ENCODE measurements at places on chromosomes 7 and 10.

- DNase-seq, result no peak
Measured at GRCh38 chr7:119397156-119397555, 875.8 kb upstream of the KCND2 start.

DNA sequence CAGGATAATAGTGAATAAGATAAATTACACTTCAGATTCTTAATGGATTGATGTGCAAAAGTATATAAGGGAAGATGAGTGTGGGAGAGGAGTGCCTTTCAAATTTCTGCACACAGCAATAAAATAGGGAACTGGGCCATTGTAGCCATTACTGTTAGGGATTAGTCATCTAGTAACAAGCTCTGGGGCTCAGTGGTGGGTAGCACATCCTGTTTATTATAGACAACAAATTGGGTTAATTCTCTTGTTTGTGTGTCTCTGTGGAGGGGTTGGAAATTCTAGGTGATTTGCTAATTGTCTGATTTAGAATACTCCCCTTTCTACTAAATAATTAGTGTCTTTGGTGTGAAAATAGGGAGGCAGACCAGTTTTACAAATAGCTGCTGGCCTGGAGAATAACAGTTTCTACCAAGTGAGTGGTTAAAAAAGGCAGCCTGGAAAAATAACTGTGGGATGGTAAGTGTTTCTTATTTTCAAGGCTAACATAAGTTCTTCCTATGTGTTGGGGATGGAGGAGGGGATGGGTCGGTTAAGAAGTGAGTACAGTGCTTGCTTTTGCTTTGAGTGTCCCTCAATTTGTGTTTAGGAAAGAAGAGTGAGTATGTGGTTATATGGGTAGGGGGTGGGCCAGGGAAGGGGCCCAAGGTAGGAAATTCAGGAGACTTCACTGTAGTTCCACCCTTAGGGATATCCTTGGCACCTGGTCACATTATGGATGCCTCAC is 43.3 kb upstream of the TMEM248 start:
- DNase-seq, result no peak

DNA sequence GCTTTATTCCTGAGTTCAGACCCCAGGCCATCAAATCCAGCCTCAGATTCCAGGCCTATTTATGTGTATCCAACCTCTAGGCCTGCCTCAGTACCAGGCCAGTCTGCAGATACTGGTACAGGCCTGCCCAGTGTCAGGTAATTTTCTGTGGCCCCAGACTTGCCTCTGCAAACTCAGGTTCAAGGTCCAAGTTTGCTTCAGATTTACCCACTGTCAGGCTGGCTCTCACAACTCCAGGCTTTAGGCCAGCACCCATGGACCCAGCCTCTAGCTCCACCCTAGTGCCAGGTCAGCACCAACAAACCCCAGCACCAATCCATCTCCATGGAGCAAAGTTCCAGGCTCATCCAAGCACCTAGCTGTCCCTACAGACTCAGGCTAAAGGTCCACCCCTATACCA is 169.7 kb downstream of the ITGB1 start:
- DNase-seq, result no peak

- DNase-seq, result no peak
Measured at GRCh38 chr7:140215281-140215680, 38.5 kb upstream of the KDM7A start.

DNA sequence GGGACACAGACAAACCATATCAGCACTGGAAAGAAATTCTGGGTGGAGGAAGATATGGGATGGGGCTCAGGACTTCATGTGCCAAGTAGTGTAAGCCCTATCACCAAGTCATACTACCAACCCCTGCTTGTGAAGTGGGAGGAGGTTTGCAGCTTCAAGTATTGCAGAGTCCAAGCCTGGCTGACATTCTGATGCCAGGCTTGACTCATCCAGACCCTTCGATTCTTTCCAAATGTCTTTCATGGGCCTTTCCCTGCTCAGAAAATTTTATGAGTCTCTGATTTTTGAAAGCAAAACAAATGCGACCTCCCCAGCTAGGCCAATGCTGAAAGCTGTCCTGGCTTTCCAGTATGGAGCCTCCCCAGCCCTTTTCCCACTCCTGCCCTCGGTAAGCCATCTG is 45.1 kb upstream of the SMNDC1 start:
- DNase-seq, result no peak

DNA sequence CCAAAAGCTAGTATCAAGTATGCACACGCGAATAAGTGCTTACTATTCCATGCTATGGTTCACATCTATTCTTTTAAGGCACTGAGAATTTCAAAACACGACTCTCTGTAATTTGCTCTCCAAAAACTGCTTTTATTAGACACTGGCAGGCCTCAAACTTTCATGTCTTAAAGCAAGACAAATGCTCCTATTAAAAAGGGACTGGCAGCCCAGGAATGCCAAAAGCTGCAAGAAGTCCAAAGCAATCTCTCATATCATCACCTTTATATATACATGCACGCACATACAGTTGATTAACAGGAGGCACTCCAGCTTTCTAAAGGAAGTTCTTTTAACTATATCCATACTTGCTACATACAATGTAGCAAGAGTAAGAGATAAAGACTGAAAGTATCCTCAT is 34.8 kb downstream of the UBE2H start:
- DNase-seq, result no peak

- no peak for DNase-seq
Measured at GRCh38 chr10:34638406-34639054, 176.6 kb downstream of the PARD3 start.

DNA sequence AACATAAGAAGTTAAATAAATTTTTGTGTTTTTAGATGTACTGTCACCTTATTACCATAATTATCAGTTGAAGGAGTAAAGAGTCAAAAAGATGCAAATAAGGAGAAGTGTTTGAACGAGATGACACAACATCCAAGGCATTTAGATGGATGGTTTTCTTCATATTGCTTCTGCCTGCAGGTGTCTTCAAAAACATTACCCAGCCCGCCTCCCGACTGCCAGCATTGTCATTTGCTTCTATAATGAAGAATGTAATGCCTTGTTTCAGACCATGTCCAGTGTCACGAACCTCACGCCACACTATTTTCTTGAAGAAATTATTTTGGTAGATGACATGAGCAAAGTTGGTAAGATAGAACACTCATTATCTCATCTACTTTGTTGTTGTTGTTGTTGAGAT is 26.6 kb downstream of the GALNTL5 start:
- no peak for DNase-seq

GRCh38 chr10:77230194-77230593 is 407.4 kb downstream of the KCNMA1 start:
- no peak for DNase-seq

- DNase-seq, result no peak
Measured at GRCh38 chr7:39493934-39494333, 72.3 kb upstream of the YAE1 start.

DNA sequence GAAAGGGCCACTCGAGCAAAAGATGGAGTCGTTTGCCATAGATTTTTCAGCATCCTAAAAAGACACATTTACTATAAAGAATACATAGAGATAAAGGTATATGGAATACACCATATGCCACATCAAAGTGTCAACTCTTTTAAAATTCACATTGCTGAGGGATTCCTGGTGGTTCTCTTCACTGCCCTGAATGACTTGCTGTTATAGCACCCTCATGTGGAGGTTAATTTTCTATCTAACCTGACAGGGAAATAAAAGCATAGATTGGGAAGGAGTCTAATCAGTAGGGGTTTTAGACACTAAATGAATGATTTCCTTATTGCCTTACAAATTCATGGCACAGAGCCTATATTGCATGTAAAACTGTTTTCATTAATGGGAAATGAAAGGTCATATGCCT is 25.9 kb downstream of the DNAH11 start:
- no peak for DNase-seq

DNA sequence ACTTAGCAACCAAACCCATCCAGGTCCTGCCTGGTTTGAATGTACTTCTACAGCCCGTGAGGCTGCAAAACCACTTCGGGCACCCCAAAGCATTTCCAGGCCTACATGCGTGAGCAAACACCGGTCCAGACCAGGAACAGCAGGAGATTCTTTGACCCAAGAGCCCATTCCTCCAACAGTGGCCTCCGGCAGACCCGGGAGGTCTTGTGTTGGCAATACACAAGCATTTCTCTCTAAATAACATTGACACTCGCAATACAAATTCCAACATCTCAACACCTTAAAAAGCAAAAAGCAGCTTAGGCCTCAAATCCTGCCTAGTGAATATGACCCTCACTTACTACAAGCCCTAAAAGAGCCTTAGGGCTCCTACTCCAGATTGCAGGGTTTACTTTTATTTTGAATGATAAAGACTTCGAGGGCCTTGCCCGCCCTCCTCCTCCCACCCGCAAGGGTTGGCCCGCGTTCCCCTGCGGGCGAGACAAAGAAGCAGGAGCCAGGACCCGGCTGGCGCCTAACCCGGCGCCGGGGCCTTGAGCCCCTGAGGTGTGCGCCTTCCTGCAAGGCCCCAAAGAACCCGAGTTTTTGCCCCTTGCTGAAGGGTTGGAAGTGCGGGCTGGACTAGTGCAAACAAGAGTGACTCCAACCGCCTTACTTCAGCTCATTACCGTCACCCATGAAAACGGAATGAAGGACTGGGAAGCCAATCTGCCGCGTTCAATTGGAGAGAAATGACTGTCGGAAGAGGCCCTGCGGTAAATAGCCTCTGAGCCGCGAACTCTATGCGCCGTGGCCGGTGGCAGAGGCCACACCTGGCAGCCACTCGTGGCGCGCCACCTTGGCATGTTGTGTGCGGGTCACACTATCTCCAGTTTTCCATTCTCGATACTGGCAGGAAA is 3.4 kb upstream of the DLX6 start:
- no peak for DNase-seq

DNA sequence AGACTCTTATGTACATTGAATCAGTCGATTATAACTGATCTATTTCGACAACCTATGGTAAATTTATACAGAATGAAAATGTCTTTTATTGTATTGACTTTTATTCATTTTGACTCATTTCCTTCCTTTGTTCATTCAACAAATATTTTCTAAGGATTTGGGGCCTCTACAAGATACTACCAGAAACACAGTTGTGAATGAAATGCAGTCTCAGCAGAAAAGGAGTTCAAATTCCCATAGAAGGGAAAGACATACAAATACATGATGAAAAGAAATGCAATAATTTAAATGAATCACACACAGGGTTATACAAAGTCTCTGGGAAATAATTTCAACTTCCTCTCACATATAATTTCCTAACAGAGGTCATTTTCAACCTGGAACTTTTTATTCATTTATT is 134.0 kb upstream of the SEMA3A start:
- DNase-seq, result no peak

GRCh38 chr7:45082031-45082830 is 6.5 kb downstream of the NACAD start:
- DNase-seq, result no peak

DNA sequence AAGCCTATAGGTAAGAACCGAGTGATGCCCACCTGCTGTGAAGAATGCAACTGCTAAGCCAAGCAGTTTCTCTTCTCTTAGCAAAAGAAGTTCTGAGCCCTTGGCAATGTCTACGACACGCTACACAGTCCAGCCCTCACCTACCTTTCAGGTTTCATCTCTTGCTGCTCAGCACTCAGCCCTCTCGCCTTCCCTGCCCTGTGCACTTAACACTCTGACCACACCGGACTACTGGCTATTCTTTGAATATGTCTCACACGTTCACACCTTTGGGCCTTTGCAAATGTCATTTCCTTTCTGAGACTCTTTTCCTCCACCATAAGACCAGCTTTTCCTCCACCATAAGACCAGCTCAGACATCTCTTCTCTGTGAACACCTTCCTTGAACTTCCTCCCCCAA is 67.0 kb upstream of the ITGB1 start:
- DNase-seq, result no peak

DNA sequence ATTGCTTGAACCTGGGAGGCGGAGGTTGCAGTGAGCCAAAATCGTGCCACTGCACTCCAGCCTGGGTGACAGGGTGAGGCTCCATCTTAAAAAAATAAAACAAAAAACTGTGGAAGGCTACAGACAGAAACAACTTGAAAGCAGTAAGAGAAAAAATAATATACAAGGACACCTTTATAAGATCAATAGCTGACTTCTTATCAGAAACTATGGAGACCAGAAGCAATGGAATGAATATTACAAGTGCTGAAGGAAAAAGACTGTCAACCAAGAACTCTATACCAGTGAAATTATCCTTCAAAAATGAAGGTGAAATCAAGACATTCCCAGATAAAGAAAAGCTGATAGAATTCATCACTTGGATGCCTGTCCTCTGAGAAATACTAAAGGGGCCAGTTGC is 49.0 kb downstream of the RBAK start:
- no peak for DNase-seq

- no peak for DNase-seq
Measured at GRCh38 chr10:78975926-78976325, 92.8 kb upstream of the ZMIZ1 start.

- no peak for DNase-seq
Measured at GRCh38 chr7:126608339-126608776, 644.4 kb downstream of the GRM8 start.

DNA sequence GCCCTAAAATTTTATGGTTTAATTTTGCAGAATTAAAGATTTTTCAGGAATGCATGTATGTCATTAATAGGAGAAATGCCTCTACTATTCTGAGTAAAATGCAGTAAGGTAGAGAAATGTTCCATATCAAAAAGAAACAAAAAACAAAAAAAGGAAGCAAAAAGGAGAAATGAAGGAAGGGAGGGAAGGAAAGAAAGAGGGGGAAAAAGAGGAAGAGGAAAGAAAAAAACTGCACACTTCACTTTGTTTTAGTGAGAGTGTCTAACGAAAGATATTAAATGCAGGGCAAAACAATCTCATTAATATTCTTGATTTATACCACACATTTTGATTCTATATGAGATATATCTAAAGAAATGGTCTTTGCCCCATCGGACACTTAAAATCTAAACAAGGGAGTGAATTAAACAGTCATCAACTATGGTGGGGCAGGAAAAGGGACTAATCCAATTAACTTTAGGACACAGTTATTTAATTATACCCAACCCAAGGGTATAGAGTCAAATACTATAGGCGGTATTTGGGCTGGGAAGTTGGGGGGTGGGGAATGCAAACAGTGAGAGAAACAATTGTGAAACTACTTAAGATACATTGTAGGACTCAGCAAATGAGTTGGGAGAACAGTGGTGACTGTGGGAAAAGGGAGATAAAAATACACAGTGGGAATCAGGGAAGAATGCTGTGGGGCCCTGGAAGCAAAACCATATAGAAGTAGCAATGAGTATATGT is 27.0 kb downstream of the IMMP2L start:
- DNase-seq, result no peak

- no peak for DNase-seq
Measured at GRCh38 chr7:107173191-107173590, 4.4 kb downstream of the HBP1 start.

Measured in left lung (tissue), 14 donors.